ENCODE measurements at places on chromosomes 3 and 15.

GRCh38 chr3:119206611-119207511, 33.5 kb downstream of the UPK1B start:
- no peak for DNase-seq

- DNase-seq: no peak
These were observed 78.4 kb downstream of the MME start for GRCh38 chr3:155158346-155159037.

DNA sequence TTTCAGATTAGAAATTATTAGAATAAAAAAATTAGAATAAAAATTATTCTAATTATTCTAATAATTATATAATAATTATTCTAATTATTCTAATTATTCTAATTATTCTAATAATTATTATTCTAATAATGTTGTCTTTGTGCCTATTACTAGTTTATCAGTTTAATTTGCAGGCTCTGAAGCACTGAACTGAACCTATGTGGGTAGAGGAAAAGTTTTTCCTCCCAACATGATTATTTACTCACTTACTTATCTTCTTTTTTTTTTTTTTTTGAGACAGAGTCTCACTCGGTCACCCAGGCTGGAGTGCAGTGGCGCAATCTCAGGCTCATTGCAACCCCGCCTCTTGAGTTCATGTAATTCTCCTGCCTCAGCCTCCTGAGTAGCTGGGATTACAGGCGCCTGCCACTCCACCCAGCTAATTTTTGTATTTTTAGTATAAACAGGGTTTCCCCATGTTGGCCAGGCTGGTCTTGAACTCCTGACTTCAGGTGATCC, 39.7 kb upstream of the C15orf39 start:
- no peak for DNase-seq

- DNase-seq: no peak
These were observed 12.8 kb upstream of the ACAN start for GRCh38 chr15:88790486-88790885.

DNA sequence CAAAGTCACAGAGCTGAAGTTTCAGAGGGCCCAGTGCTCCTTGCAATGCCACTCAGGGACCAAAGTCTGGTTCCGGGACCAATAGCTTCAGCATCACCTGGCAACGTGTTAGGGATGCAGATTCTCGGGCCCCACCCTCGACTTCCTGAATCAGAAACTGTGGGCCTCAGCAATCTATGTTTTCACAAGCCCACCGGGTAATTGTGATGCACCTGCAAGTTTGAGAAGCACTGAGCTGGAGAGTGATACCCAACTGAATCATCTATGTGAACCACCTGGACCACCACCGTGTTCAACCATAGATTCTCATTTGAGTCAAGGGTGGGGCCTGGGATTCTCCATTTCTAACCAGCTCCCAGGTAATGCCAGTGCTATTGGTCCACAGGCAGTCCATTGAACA, 55.7 kb downstream of the CORO2B start:
- DNase-seq: no peak

DNA sequence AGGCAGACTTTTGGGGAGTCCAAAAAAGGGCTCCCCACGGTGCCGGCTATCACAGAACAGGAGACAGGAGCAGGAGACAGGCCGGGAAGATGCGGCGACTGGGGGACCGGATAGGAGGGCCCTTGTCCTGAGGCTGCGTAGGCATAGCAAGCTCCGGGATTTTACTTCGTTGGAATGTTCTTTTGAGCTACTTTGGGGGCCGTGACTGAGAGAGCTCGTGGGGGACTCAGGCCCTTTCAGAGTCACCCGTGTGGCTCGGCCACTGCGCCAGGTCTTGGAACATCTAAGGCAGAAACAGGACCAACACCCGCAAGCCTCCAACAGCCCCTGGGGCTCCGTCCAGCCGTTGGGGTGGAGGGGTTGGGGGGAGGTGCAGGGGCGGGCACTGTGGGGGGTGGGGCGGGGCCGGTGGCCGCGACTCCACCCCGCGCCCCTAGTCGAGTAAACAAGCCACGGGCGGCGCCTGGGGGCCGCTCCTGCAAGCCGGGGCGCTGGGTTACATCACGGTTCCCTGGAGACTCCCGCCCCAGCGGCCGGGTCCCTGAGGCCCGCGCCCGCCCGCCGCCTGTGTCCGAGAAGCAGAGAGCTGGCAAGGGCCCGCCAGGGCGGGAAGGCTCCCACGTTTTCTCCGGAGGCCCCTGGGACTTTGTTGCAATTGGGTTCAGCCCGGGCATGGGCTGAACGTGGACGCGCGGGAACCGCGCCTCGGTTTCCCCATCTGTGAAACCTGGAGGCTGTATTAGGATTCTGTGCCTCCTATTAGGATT, 23.3 kb upstream of the C15orf39 start:
- no peak for DNase-seq

DNA sequence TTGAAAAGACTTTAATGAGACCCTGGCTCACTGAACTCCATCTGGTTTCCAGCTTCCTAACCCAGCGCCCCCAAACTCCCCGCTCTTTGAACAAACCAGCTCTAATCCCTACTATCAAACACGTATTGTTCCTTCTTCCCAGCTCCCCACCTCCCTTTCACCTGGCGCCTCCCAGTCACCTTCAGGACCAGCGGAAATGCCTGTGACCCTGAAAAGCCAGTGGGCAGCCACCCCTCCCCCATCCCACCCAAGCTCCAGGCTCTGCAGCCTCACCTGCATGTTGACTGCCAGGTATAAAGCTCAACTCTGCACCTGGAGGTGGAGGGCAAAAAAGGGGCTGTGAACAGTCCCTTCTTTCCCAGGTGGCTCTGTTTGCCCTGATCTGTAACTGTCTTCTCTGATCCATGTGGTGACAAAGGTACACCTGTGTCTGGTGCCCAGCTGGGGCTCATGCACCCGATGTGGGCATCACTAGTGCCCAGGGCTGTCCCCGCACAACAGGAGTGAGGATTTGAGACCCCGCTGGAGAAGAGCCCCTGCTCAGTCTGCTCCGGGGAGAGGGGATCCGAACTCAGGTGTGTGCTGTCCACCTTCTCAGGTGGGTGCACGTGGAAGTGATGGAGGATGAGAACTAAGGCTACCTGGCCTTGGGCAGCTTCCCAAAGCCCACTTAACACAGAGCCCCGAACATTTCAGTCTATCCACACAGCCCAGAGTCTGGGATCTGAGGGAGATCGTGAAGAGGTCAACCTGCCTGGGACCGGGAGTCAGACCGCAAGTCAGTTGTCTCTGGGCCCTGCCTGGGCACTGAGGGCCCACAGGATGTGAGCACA, 128.9 kb downstream of the NSMCE3 start:
- DNase-seq: no peak

- DNase-seq: no peak
These were observed 42.9 kb upstream of the LMCD1 start for GRCh38 chr3:8458711-8459110.

GRCh38 chr15:54638666-54639065, 558.1 kb downstream of the RSL24D1 start:
- no peak for DNase-seq

GRCh38 chr15:64093627-64094417, at the start of gene CIAO2A:
CIAO2A (minus strand) TSS chr15:64093838; CDS start chr15:64093768, 70 bp downstream.
- peak; percentile 88 for DNase-seq

DNA sequence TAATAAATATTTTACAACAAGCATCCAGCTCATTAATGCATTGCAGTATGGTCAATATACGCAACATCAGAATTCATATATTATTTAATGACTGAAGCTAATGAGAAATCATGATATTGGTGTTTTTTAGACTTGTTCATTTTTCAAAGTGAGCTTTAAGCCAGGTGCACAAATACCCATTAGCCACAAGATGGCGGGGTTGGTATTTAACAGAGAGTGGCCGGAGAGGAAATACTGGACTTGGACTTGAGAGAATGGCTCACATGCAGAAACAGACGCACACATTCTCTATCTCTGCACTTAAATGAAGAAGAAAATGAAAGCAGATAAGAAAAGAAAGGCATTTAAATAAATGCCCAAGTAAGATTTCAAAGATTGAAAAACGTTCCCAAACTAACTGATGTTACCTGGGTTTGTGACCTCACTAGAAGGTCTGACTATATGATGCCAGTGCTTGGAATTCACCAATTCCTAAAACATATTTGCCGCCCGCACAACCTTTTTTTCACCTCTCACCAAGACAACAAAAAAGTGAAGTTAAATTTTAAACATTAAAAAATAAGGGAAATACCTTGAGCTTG, 21.2 kb upstream of the CRBN start:
- DNase-seq: no peak

GRCh38 chr3:14440168-14440518, 37.7 kb downstream of the SLC6A6 start:
- no peak for DNase-seq

DNA sequence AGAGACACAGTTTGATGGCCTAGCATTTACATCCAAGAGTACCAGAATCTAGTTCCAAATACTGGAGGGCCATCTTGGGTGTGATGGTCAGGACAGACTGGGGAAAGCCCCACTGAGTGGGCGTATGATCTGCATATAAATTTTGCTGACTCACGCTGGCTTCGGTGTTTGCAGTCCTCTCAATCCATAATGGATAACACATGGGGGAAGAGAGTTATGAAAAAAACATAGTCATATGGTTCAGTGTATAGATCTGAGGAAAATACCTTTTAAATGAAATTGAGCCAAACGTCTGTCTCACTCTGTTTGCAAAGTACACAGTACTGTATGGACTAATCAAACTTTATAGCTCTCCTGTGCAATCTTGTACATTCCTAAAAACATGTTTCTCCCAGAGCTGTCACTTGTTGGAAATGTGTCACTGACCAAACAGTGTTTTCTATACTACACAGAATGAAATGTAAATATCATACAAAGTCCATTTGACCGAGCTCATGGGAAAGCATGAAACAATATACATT, 125.3 kb upstream of the THBS1 start:
- DNase-seq: no peak

- no peak for DNase-seq
These were observed 47.7 kb upstream of the C2CD4B start for GRCh38 chr15:62212741-62213140.

DNA sequence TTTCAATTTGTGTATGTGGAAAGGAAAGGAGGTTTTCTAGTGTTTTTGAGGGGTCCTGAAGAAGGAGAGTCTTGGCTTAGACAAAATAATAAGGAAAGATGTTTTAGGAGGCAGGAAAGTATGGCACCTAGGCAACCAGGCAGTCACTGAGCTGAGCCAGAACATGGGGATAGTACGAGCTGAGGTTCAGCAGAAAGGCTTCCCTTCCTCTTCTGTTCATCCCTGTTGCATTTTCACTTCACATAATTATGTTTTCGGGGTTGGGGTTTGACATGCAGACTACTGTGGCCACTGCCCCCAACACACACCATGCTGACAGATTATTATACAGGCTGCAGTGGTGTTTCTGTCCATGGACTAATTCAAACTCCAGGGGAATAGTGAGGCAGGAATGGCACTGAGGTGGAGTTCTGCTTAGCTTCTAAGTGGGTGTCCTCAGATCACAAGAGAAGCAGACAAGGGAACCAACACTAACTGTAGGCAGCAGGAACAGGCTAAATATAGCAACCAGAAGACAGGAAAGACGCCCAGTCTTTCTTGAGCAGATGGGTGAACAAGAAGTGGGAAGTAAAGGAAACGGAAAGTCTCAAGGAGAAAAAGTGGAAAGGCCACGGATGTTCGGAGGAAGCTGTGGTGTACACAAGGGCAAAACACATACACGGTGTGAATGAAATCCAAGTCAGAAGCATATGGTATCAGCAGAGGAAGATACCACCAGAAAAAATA, 305.8 kb downstream of the PLCL2 start:
- DNase-seq: no peak

- DNase-seq: no peak
These were observed 3.9 kb downstream of the SEMA7A start for GRCh38 chr15:74429781-74430400.

GRCh38 chr3:193935916-193936315, 200.0 kb upstream of the HES1 start:
- no peak for DNase-seq

- no peak for DNase-seq
These were observed 622.5 kb downstream of the TBL1XR1 start for GRCh38 chr3:176574786-176575185.

GRCh38 chr3:183328823-183329222, 75.8 kb downstream of the B3GNT5 start:
- DNase-seq: no peak

DNA sequence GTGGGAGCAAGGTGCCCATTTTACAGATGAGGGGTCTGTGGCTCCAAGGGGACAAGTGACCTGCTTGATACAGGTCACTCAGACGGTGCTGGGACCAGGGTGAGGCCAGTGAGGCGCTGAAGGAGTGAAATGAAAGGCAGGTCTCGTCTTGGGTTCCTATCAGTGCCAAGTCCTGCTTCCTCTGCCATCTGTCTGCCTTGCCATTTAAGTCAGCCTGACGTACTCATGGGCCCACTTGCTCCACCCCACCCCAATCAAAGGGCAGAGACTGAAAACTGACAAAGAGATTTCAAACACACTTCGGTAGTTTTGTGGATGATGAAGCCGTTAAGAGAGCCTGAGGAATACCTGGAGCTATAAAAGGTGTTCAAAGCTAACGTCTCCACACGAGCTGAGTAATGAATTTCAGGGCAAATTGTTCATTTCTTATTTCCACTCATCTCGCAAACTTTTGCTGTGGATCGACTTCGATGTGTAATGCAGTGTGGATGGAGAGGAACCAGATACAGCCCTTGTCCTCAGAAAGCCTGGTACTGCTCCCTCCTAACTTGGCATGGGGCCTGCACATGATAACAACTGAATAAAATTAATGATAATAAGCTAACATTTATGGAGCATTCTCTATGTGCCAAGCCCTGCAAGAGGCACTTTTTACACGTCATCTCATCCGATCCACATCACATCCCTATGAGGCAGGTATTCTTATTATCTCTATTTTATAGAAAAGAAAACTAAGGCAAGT, 36.6 kb downstream of the ATP2B2 start:
- no peak for DNase-seq

GRCh38 chr15:99738021-99738847, 5.0 kb upstream of the LYSMD4 start:
- DNase-seq: no peak

- DNase-seq: no peak
These were observed 1.2 kb upstream of the LINGO1 start for GRCh38 chr15:77633913-77634265.

- DNase-seq: no peak
These were observed 5.4 kb downstream of the GDPGP1 start for GRCh38 chr15:90239371-90239770.

DNA sequence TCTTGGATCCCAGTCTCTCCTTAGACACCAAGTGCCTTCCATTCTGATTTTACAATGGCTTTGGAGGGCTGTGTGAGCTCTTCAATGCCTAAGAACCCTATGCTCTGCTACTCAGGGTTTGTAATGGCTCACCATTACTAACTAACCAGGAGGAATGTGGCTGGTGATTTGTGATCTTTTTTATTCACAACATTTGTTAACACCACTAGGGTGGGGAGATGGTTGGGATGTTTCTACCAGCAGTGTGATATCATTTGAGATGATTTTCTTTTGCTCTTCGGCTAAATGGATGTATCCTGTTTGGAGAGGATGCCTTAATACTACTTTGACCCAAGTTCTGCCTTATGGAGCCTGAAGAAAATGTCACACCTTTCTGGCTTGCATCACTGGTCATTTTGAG, 226.9 kb downstream of the MFSD1 start:
- no peak for DNase-seq

- no peak for DNase-seq
These were observed 124.5 kb upstream of the CTDSPL start for GRCh38 chr3:37737134-37737533.

Measured in T1000 (cell line).